Muscle of arm (tissue), 14 donors: ENCODE measurements at places on chromosomes 5 and 9. TPM values are rescaled to one million over a fixed set of nuclear protein-coding genes. Genes with fewer than 3 reads are reported as not detected.

ANKRD20A1 gene
- polyA plus RNA-seq, result 0.34 TPM

GCNT1 gene
- 20.2 TPM for polyA plus RNA-seq

IL13 gene
- not detected for polyA plus RNA-seq

CTXN3 gene
- polyA plus RNA-seq, result not detected

ACTBL2 gene
- not detected for polyA plus RNA-seq

KCNIP1 gene
- polyA plus RNA-seq, result 5.2 TPM

FCHSD1 gene
- 4.3 TPM for polyA plus RNA-seq

LHX3 gene
- polyA plus RNA-seq, result not detected

NFIB gene
- 128 TPM for polyA plus RNA-seq

C5orf34 gene
- polyA plus RNA-seq, result 5.0 TPM

SAPCD2 gene
- polyA plus RNA-seq, result 3.3 TPM

DMGDH gene
- 2.1 TPM for polyA plus RNA-seq

PHYHD1 gene
- polyA plus RNA-seq, result 47.6 TPM

DEPDC1B gene
- not detected for polyA plus RNA-seq

B4GALT7 gene
- 16.4 TPM for polyA plus RNA-seq

FOXI1 gene
- not detected for polyA plus RNA-seq

F12 gene
- polyA plus RNA-seq, result 0.34 TPM

ZFP62 gene
- 27.9 TPM for polyA plus RNA-seq

PDGFRB gene
- polyA plus RNA-seq, result 141 TPM

HAPLN1 gene
- polyA plus RNA-seq, result 8.4 TPM

PCDHGC5 gene
- not detected for polyA plus RNA-seq

PLPP7 gene
- polyA plus RNA-seq, result 27.4 TPM

PKD2L2 gene
- polyA plus RNA-seq, result 0.85 TPM

PCDHGB4 gene
- polyA plus RNA-seq, result 2.0 TPM

KCNN2 gene
- 9.9 TPM for polyA plus RNA-seq

ACOT12 gene
- not detected for polyA plus RNA-seq

WNK2 gene
- polyA plus RNA-seq, result 12.5 TPM

HDAC3 gene
- polyA plus RNA-seq, result 53.0 TPM

FCN2 gene
- not detected for polyA plus RNA-seq

SPARC gene
- 4,390 TPM for polyA plus RNA-seq

CYFIP2 gene
- polyA plus RNA-seq, result 8.3 TPM

FIBCD1 gene
- polyA plus RNA-seq, result 3.3 TPM

ZMAT2 gene
- 81.3 TPM for polyA plus RNA-seq
